Naive thymus-derived CD4-positive, alpha-beta T cell (primary cell): ENCODE measurements at places on chromosomes 4 and X.

DNA sequence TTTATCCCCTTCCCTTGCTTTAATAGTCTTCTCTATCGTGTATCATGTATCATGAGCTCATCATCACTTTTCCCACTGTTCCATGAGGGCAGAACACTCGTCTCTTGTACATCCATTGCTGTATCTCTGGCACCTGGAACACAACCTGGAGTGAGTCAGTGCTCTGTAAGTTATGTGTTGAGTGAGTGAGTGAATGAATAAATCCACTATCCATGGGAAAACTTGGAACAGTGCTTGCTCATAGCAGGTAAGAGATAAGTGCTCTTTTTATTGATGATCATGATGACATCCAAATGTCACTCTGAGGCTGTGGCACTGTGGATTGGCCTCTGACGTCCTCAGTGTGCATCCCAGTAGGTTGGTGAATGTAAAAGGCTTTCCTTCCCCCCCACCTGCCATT, 4.3 kb downstream of the FGFBP1 start:
- DNase-seq = no peak

- DNase-seq = peak; percentile 3
Measured at GRCh38 chrX:38627683-38628082, 66.3 kb downstream of the TSPAN7 start.

GRCh38 chr4:16227462-16227868, 1.2 kb upstream of the TAPT1 start:
- no peak for DNase-seq

DNA sequence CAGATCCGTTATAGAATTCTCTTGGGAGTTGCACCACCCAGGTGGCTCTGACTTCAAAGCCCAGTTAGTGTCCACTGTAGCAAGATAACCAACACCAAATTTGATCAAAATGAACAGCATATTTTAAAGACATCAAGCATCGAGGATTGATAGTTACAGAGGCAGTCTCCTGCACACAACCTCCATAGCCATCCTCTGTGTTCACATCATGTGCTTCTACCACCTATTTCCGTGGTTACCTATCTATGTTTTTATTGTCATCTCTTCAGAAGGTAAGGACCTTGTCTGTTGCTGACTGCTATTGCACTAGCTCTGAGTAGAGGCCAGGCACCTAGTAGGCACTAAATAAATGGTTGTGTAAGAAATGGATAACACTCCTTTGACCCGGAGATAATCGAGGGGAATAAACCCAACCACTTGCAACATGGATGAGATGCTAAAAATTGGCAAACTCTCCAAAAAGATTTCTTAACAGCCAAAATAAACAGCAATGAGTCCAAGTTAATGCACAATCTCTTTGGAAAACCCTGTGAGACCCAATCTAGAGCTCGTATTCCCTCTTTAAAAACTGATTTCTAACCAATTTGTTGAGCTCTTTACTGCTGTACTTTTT, 14.7 kb upstream of the C1QTNF7 start:
- DNase-seq = no peak

DNA sequence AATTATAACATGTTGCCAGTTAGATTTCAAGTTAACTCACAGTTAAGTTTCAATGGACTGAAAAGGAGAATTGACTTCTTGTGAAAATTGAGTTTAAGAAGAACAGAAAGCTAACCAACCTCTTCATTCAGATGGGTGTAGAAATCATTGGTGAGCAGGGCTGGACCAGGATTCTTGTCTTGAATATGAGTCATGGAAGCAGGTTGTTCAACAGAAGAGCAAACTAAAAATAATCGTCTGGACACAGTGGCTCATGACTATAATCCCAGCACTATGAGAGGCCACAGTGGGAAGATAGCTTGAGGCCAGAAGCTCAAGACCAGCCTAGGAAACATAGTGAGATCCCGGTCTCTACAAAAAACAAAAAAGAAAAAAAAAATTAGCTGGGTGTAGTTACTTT, 98.2 kb downstream of the ARSJ start:
- DNase-seq = no peak

- DNase-seq = no peak
Measured at GRCh38 chr4:151567056-151567455, 158.1 kb downstream of the FHIP1A start.

- DNase-seq = no peak
Measured at GRCh38 chr4:3775005-3775404, 8.8 kb downstream of the ADRA2C start.

GRCh38 chrX:146456058-146456457, 353.5 kb upstream of the CXorf51B start:
- DNase-seq = no peak

DNA sequence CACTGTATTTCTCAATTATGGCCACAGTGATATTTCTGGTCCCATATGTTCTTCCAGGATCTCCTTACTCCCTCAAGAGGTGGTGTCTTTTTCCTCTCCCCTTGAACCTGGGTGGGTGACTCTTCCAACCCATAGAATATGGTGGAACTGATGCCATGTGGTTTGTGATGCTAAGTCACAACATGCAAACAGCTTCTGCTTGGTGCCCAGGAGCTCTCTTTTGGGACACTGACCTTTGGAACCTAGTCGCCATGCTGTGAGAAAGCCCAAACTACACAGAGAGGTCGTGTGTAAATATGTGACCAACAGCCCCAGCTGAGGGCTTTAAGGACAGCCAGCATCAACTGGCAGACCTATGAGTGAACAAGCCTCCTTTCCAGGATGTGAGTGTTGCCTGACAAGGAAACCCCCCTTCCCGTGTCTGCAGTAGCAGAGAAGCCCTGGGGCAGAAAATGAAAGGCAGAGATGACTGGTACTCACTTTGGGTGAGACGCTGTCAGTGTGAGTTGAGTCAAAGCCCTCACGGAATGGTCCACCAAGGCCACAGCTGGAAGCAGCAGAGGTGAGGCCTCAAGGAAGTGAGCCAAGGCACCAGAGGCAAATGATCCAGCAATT, 223.4 kb downstream of the BCOR start:
- peak; percentile 21 for DNase-seq

- DNase-seq = no peak
Measured at GRCh38 chr4:38382520-38382919, 281.5 kb upstream of the KLF3 start.

- no peak for DNase-seq
Measured at GRCh38 chrX:119826399-119826959, 26.3 kb downstream of the UPF3B start.

- no peak for DNase-seq
Measured at GRCh38 chr4:122480655-122481487, 24.3 kb upstream of the IL2 start.

DNA sequence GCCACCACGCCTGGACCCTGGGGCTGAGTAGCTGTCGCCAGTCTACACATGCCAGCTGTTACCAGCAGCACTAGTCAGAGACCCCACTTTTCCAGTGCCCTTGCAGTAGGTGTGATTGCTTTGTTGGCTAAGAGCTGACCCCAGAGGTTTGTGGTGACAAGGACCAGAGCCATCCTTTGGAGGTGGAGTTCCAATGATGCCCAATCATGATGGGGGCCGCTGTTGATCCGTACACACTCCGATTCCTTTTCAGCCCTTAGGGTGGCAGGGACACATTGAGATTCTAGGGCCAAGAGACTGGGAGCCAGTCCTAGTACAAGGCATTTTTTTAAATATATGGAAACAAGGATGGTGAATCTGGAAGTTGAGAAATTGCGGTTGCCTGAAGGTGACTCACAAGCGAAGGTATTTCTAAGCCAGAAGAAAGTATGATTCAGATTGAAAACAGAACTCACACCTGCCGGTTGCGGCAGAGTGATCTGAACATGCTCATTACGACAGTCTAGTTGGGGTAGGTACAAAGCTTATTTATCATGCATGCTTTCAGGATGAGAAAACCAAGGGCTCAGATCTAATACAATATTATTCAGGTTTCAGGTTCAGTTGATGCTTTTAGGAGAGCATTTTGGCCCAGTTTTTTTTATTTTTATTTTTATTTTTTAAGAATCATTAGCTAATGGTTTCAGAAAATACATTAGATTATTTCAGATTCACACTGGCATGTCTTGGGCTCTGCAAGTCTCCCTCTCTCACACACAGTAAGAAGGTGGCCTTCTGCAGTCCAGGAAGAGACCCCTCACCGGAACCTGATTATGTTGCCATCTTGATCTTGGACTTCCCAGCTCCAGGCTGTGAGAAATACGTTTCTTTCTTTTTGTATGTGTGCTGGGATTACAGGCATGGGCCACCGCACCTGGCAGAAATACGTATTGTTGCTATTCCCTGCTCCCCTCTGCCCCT, 43.4 kb downstream of the SHROOM2 start:
- no peak for DNase-seq

GRCh38 chr4:80655662-80656061, 320.1 kb downstream of the CFAP299 start:
- no peak for DNase-seq
